ENCODE measurements at places on chromosomes 2 and 18.

GRCh38 chr2:94872676-94873361 is 1.6 kb downstream of the TEKT4 start:
- DNase-seq, result no peak

DNA sequence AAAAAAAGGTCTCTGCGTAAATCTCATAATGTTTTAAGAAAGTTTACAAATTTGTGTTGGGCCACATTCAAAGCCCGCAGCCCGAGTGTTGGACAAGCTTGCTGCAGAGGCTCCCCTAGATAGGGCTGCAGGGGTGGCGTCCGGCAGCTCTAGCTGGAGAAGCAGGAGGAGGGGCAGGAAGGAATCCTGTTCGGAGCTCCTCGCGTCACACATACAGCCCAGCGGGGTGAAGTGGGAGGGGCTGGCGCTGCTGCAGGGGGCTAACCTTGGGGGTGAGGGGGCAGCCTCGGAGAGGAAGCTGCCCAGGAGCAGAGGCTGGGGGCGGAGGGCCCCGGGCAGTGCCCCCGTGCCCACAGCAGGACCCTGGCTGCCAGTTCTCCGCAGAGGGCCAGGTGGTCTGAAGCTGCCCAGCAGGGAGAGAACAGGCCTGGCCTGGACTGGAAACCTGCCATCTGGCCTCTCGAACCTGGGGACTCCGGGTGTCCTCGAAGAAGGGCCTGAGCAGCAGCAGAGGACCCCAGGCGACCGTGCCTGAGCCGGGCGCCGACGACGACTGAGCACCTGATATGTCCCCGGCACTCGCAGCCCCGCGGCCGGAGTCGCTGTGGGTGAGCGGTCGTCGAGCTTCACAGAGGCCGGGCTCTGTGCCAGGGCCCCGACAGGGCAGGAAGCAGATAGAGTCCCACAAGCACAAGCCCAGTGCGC is 2.6 kb upstream of the GPR35 start:
- no peak for DNase-seq

GRCh38 chr2:241216211-241216761 is 27.8 kb downstream of the ANO7 start:
- DNase-seq, result no peak

- DNase-seq, result no peak
These were observed 896.3 kb downstream of the TSN start for GRCh38 chr2:122651780-122652179.

DNA sequence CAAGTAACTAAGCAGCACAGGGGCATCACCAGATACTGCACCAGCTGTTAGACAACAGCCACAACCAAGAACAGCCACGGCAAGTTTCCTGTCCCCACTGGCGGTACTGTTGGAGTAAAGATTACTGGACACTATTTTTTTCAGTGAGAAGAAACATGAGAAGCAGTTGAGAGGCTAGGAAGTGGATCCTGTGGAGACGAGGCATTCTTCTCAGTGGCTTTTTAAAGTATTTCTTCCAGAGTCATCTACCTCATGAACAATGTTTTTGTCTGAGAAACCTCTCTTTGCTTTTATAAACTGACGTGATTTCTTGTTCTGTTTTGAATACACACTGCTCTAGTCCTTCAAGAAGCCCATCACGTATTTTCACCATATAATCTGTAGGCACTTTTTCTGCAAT is 18.8 kb downstream of the TM4SF20 start:
- no peak for DNase-seq

Measured in right atrium auricular region (tissue), 2 donors.